Activated CD8-positive, alpha-beta memory T cell treated with anti-CD3 and anti-CD28 coated beads for 1 hour (primary cell): ENCODE measurements at places on chromosomes 3 and 15.

DNA sequence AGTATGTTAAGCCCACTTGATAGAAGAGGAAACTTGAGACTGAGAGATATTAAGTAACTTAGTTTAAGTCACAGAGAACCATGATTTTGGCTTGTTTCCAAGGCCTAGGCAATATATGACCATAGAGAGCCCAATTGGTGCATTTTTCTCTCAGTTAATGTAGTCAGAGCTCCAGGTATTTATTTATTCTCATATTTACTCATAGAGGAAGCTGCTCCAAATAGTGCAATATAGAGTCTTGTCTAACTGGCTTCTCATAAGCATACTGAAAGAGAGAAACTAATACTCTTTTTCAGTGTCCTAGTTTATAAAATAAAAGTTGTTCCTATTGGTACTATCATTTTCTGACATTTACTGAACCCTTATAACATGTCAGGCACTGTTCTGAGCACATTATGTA lies 15.2 kb downstream of the TRNT1 start:
- no peak for DNase-seq

DNA sequence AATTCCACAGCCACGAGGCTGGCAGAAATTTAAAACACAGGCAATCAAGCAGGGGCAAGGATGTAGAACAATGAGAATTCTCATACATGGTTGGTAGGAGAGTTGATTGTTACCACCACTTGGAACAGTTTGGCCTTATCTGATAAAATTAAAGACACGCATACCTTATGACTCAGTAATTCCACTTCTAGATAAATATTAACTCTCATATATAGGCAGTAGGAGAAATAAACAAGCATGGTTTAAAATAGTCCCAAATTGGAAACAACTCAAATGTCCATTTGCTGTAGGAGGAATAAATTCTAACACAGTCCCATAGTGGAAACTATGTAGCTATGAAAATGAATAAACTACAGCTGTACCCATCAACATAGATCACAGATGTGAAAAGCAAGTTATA lies 42.3 kb upstream of the USP3 start:
- DNase-seq, result no peak

DNA sequence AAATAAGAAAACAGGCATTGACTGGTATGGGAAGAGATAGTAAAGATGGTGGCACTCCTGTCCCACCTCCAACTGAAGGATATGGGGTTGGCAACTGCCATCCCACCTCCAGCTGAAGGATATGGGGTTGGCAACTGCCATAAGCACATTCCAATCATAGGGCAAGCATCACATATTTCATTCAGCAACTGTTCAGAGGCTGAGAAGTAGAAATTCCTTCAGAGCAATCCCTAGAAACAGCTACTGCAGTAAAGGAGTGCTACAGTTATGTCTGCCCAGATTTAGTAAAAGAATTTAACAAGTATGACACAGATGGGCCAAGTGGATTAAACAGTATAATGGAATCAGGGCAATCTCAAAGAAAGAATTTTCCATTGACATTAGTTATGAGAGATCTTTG lies 156.8 kb downstream of the IMPG2 start:
- DNase-seq, result no peak

DNA sequence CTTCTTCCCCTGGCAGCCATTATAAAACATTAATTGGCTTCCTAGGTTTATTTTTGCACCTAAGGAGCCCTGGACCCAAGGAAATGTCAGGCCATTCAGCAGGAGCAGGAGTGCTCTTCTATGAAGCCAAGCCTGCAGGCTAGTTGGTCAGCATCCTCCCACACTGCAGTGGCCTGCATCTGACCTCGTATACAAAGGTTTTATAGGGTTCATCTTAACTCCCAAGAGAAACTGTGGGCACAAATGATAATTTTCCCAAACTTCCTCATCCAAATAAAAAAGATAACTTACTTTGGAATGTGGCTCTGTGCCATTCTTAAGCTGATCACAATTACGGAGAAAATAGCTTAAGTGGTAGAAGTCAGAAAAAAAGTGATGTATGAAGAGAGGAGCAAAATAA lies 19.4 kb downstream of the PLSCR1 start:
- DNase-seq, result no peak

- no peak for DNase-seq
Observed at GRCh38 chr3:33388374-33389100, 51.7 kb downstream of the UBP1 start.

GRCh38 chr3:140298569-140299070 lies 363.6 kb downstream of the CLSTN2 start:
- DNase-seq, result no peak

DNA sequence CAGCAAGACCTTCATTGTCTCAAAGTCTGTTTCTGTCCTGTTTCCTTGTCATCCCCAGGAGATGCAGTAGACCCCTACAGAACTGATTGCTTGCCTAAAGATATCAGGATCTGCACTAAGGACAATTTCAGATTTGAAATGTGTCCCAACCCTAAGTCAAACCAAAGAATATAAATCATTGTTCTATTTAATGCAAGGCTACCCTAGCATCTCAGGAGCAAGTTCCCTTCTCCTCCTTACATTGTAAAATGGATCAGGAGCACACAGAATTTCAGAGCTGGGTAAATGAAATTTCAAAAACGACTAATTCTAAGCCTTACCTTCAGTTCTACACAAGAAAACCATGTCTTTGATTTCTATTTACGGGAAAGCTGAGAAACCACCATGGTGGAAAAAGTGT lies 360.9 kb upstream of the KCNH8 start:
- no peak for DNase-seq

- DNase-seq, result no peak
Observed at GRCh38 chr15:44729408-44730127, 6.8 kb upstream of the TRIM69 start.

- DNase-seq, result no peak
Observed at GRCh38 chr3:169722724-169723123, 42.1 kb downstream of the TERC start.

DNA sequence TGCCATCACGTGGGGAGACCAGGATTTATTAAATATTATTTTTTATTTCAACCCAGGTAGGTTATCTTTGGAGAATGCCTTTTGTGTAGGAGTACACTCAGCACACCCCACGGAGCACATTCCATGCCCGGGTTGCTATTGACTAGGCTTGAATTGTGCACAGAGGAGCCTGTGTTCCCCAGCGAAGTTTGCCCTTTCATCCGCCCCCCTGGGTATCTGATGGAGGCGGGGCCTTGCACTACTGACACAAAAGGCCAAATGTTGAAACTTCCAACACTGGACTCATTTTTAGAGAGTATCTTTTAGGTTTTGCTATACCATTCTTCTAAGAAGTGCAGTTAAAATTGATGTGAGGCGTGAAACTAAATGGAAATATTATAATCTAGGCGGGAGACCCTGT lies 39.3 kb upstream of the PPP4R2 start:
- no peak for DNase-seq

- no peak for DNase-seq
Observed at GRCh38 chr3:189842681-189843602, 211.8 kb downstream of the TP63 start.

GRCh38 chr3:32194653-32195052 lies 43.8 kb upstream of the CMTM8 start:
- DNase-seq, result no peak
